ENCODE measurements at places on chromosomes 11 and 22. TPM values are rescaled to one million over a fixed set of nuclear protein-coding genes. Genes with fewer than 3 reads are reported as not detected.

The SPDYC gene
- total RNA-seq, result not detected

The FAM180B gene
- 0.80 TPM for total RNA-seq

The NAALAD2 gene
- total RNA-seq, result 1.2 TPM

The FCHSD2 gene
- 21.6 TPM for total RNA-seq

The OMP gene
- not detected for total RNA-seq

The A4GALT gene
- total RNA-seq, result 78.3 TPM

The SEZ6L gene
- total RNA-seq, result 0.23 TPM

The MS4A12 gene
- 1.8 TPM for total RNA-seq

The ZFPL1 gene
- total RNA-seq, result 38.6 TPM

The FKBP2 gene
- 80.4 TPM for total RNA-seq

The BID gene
- 22.1 TPM for total RNA-seq

The BTG4 gene
- total RNA-seq, result not detected

The FAM83F gene
- total RNA-seq, result 0.42 TPM

The RFPL2 gene
- total RNA-seq, result not detected

The OSM gene
- not detected for total RNA-seq

The NRIP3 gene
- 4.0 TPM for total RNA-seq

The F2 gene
- total RNA-seq, result 0.42 TPM

The CD6 gene
- 2.2 TPM for total RNA-seq

The WNT7B gene
- total RNA-seq, result not detected

All from esophagus muscularis mucosa (tissue), 4 donors.